Esophagus squamous epithelium (tissue), 5 donors: ENCODE measurements at places on chromosomes 3 and 15.

- DNase-seq = no peak
Observed at GRCh38 chr3:94159062-94159828, 96.4 kb downstream of the NSUN3 start.

GRCh38 chr3:106816838-106817237 lies 560.4 kb upstream of the CCDC54 start:
- DNase-seq = no peak

DNA sequence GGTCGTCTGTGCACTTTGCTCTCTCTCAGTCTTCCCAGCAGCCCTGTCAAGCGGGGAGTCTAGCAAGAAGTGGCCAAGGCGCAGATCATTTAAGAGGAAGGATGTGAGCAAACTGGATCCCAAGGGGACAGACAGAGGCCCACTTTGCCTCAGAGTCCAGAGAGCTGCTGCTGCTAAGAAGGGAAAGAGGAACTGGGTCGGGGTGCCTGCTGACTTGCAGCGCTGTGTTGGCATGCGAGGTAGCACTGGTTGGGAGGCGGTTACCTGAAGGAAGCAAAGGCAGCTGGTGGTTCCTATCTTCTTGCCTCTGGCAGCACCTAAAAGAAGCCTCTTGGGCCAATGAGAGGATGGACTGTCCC lies 28.1 kb downstream of the SMAD3 start:
- DNase-seq = peak; percentile 20

DNA sequence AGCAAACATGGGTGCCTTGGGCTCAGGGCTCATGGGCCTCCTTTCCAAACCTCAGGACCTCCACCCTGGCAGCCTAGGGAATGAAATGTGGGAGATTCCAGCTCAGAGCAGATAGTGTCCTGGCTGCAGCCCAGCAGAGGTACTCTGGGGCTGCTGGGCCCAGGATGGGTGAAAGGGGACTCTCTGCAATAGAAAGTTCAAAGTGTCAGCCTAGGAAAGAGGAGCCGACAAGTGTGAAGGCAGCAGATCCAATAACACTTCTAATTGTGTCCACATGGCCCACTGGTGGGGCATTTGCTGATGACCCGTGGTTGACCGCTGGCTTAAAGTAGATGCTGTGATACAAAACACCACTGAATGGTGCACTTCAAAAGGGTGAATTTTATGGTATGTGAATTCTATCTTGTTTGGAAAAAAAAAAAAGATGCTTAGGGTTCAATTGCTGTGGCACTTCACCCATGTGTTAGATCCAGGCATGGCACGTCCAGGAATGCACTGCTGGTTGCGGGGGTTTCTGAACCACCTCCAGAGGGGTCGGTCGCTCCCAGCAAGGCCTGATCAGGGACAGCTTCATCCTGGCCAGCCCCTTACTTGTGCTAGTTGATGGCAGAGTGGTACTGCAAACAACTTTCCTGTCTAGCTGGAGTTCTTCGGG lies 20.9 kb downstream of the AMOTL2 start:
- no peak for DNase-seq

GRCh38 chr3:76638006-76638405 lies 401.9 kb upstream of the ROBO2 start:
- no peak for DNase-seq
